CD4-positive, alpha-beta T cell treated with Interleukin-6 at 100 ng/mL for 8 hours (primary cell): ENCODE measurements at places on chromosomes 2 and 18.

- no peak for DNase-seq
Measured at GRCh38 chr2:149924028-149924427, 336.5 kb upstream of the MMADHC start.

- DNase-seq, result no peak
Measured at GRCh38 chr18:52348209-52348608, 8.2 kb downstream of the DCC start.

DNA sequence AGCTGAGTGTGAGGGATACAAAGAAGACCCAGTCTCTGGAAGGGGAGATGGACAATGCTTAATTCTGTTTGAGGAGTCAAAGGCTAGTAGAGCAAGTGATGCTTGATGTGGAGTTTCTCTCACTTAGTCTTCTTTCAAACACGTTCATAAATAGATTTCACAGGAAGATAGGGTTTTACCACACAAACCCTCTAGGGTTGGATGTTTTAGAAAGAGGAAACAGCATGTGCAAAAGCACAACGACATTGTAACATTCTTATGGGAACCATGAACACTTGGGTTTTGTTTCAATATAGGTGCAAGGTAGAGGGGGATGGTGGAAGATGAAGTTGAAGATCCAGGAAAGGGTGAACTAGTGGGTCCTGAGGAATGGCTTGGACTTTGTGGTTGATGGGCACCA is 10.8 kb upstream of the EFEMP1 start:
- DNase-seq, result no peak

- DNase-seq, result no peak
Measured at GRCh38 chr18:77177009-77177408, 44.4 kb upstream of the MBP start.
